ENCODE measurements at places on chromosomes 1 and 21. TPM values are rescaled to one million over a fixed set of nuclear protein-coding genes. Genes with fewer than 3 reads are reported as not detected.

GRCh38 chr1:919271-919872 lies 4.4 kb upstream of the SAMD11 start:
- H3K36me3 ChIP-seq = no peaks in the 10 kb centered on the region
- H3K27ac ChIP-seq = no peak overlapping the region
- no peak for DNase-seq
- peaks cover 9% of the 10 kb centered on the region for H3K4me1 ChIP-seq
- H3K27me3 ChIP-seq = peaks cover 39% of the 10 kb centered on the region
- H3K4me3 ChIP-seq = no peak overlapping the region

DNA sequence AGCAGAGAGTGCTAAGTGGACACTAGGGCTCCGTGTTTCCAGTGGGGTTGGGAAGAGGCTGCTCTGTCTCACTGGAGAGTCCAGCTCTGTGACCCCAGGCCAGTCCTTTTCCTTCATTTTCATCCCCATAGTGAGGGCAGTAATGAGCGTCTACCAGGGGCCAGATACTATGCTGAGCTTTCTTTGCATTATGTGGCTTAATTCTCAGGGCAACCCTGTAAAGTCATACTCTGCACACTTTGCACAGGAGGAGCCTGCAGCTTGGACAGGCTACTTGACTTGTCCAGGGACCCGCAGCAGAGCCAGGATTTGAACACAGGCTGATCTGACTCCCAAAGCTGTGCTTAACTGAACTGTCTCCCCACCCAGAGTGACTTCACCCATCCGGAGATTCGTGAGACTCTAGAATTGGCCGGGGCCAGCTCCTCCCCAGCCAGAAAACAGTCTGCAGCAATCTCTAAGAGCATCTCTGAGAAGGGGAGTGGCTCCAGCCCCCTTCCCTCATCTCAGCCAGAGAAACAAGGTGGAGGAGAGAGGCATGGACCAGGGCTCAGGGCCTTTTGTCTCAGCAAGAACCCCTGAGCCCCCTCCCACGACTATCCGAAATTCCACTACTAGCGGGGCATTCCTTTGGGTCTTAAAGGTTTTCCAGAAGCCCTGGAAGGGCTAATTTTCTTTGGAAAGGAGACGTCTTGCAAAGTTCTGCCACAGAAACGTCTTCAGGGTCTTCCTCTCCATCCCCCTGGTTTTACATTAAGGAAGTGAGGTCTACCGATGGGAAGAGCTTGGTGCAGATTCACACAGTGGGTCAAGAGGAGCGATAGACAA lies 866 bp upstream of the FNDC5 start:
- peaks cover 66% of the 10 kb centered on the region for H3K27me3 ChIP-seq
- H3K36me3 ChIP-seq = no peaks in the 10 kb centered on the region
- peaks cover 5% of the 10 kb centered on the region for H3K4me1 ChIP-seq
- H3K27ac ChIP-seq = no peak overlapping the region
- no peak for DNase-seq
- no peak overlapping the region for H3K4me3 ChIP-seq

DNA sequence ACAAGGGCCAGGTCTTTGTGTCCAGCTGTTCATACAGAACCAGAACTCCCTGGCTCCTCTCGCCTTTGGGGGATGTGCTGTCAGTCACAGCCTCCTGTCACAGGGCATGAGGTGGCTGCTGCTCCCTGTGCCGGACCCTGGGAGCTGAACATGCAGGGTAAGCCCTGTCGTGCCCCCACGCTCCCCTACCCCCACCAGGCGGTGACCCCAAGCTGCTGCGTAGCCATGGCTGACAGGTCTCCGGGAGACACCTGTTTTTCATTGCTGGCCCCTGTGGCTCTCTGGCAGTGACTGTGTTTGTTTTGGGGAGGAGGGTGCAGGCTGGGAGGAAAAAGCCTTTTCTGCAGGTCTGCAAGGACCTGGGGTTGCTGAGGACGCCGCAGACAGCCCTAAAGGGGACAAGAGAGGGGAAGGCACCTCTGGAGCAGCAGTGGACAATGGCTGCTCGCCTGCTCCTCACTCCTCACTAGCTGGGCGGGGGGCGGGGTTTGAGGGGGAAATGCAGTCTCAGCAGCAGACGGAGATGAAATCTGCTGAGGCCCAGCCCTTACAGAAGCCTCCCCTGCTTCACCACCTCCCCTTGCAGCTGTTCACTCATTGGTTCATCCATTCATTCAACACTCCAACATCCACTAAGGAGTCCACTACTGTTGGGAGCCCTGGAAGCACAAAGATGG lies 81.4 kb downstream of the TRABD2B start:
- no peaks in the 10 kb centered on the region for H3K36me3 ChIP-seq
- no peak overlapping the region for H3K27ac ChIP-seq
- H3K4me3 ChIP-seq = no peak overlapping the region
- DNase-seq = no peak

DNA sequence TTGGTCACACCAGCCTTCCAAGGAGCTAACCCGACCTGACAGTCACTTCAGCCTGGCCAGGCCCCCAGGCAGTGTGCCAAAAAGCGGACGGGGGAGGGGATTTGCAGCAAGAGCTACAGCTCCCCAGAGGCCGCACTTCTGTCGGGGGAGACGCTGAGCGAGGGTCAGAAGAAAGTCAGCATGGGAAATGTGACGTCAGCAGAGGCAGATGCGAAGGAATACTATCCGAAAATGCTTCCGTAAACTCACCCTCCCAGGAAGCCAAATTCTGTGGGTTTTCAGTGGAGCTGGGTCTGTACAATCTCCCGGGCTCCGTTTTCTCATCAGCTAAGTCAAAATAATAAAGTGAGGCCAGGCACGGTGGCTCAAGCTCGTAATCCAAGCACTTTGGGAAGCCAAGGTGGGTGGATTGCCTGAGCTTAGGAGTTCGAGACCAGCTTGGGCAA lies 28.5 kb upstream of the ECE1 start:
- H3K4me1 ChIP-seq = peaks cover 43% of the 10 kb centered on the region
- H3K4me3 ChIP-seq = no peak overlapping the region
- H3K27me3 ChIP-seq = no peaks in the 10 kb centered on the region
- H3K36me3 ChIP-seq = peaks cover 26% of the 10 kb centered on the region
- H3K27ac ChIP-seq = no peak overlapping the region

DNA sequence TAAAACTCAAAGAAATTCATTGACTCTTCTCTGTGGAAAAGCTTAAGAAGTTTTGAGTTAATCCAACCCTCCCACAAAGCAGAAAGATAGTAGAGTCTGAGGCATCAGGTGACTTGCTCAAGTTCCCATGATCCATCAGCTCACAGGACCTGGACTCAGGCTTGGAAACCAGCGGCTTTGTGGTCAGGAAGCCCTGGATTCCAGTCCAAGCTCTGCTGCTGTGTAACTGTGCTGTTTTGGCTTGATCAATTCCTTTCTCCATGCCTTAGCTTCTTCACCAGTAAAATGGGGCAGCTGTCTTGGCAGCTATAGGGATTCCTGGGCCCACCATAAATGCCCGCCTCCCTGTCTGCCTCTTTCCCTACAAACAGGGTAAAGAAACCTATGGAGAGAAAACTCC lies 180.2 kb downstream of the HIVEP3 start:
- H3K36me3 ChIP-seq = no peaks in the 10 kb centered on the region
- H3K27me3 ChIP-seq = no peaks in the 10 kb centered on the region
- H3K4me3 ChIP-seq = peak overlapping the region; percentile 63
- peak overlapping the region; percentile 96 for H3K27ac ChIP-seq

- no peak overlapping the region for H3K4me3 ChIP-seq
- H3K36me3 ChIP-seq = no peaks in the 10 kb centered on the region
- no peak for DNase-seq
Observed at GRCh38 chr1:88549536-88549935, 134.5 kb upstream of the PKN2 start.

The GPR153 gene
- 0.54 TPM for total RNA-seq

Measured in activated naive CD8-positive, alpha-beta T cell treated with anti-CD3 and anti-CD28 coated beads for 36 hours (primary cell).